ENCODE measurements at places on chromosomes 7 and 10. TPM values are rescaled to one million over a fixed set of nuclear protein-coding genes. Genes with fewer than 3 reads are reported as not detected.

Gene CAPZA2
- total RNA-seq: 141 TPM

DNA sequence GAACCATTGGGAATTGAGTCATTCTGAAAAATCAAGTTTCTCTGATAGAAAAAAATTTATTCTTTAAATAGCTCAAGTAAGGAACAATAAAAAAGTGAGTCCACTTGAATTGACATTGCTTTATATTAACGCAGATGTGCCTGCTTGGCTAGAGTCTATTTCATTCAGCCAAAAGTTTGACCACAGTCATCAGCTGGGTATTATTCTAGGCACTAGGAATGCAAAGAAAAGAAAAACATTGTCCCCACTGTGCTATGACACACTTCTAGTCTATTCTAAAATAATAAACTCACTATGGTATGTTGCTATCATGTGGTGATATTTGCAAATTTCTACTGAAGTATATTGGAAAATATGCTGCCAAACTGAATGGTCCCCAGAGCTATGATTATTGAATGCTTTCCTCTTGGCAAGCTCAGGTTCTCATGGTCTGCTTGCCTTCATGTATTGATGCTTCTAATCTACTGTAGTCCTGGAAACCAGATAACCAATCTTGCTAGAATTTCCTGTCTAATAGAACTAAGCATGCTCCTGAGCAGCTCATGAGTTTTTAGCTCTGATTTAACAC is 8.3 kb downstream of the SFRP4 start:
- DNase-seq: no peak
- no peaks in the 10 kb centered on the region for H3K27me3 ChIP-seq
- no peak overlapping the region for H3K4me3 ChIP-seq
- H3K4me1 ChIP-seq: no peaks in the 10 kb centered on the region

- no peak overlapping the region for H3K27ac ChIP-seq
- H3K36me3 ChIP-seq: peaks cover 81% of the 10 kb centered on the region
- H3K4me1 ChIP-seq: no peaks in the 10 kb centered on the region
- DNase-seq: no peak
- no peaks in the 10 kb centered on the region for H3K27me3 ChIP-seq
Measured at GRCh38 chr10:125742465-125742864, 23.0 kb downstream of the EDRF1 start.

GRCh38 chr7:5333121-5334045 is 50.6 kb downstream of the SLC29A4 start:
- no peaks in the 10 kb centered on the region for H3K4me1 ChIP-seq
- no peaks in the 10 kb centered on the region for H3K36me3 ChIP-seq
- H3K4me3 ChIP-seq: no peak overlapping the region
- DNase-seq: no peak
- no peak overlapping the region for H3K27ac ChIP-seq
- no peaks in the 10 kb centered on the region for H3K27me3 ChIP-seq

Gene VWC2
- 0.31 TPM for total RNA-seq

All from H1 (cell line).